Testis (tissue), 5 donors: ENCODE measurements at places on chromosomes 7 and 10.

GRCh38 chr10:43214071-43214955 is 52.6 kb downstream of the RASGEF1A start:
- no peak for DNase-seq

DNA sequence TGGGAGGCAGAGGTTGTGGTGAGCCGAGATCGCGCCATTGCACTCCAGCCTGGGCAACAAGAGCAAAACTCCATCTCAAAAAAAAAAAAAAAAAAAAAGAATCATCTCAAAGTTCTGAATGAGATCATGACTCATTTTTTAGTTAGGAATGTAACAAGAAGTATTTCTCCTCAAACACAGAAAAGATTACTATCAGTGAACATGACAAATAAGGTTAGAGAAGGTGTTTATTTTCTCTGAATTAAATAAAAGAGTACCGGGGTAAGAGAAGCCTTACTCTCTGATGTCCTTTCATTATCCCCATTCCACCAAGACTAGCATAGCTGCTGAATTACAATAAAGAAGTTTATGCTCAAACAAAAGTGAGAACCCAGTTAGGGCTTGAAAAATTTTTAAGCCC is 50.1 kb downstream of the IPMK start:
- DNase-seq = no peak

DNA sequence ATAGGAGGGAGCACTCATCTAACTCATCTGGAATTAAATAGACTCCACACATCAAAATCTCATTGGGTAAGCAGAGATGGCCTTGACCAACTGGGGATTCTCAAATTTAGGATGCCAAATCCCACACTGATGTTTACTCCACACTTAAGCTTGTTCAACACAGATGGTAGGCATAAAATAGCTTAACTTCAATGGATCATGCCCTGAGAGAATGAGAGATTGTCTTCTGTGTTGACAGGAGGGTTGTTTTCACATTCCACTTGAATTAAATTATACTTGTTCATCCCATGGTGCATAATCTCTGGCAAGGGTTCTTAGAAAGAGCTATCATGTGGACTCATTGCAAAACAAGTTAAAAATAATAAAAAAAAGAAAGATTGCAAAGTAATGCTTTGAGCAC is 391.4 kb downstream of the PLXDC2 start:
- DNase-seq = no peak

GRCh38 chr7:134741907-134742635 is 37.4 kb upstream of the CALD1 start:
- peak; percentile 18 for DNase-seq

- DNase-seq = no peak
Measured at GRCh38 chr7:24939416-24939815, 40.6 kb downstream of the OSBPL3 start.

DNA sequence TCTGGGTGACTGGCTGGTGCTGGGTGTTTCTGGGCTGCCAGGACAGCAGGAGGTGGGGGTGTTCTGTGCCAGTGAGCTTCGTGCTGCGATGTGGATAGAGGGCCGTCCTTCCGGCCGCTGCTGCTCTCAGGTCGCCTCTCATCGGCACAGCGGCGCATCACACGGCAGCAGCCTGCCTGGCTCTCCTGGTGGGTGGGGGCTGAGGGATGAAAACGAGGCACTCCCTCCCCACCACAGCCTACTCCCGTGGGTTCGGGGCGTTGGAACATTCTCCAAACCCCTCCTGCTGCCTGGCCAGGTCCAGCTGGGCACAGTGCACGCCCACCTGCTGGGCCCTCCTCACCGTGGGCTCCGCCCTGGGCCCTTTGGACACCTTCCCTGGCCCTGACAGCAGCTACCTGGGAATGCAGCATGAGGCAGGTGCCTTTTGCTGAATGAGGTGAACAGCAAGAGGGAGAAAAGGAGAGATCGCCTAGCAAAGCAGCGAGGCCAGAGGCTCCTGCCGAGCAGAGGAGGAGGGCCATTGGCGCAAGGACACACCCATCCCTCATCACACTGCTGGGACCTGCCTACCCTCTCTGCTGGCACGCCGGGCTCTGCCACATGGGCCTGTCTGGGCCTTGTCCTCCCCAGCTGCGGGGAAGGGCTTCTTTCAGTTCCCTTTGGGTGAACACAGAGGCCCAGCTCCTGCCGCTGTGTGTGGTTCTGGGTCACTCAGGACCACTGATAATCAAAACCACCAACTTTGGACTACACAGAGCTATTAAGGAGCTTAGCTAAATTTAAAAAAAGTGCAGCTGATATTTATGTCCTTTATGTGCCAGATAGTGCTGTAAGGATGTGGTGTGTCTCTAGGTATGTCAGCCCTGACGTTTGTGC is 33.4 kb downstream of the INPP5A start:
- no peak for DNase-seq

DNA sequence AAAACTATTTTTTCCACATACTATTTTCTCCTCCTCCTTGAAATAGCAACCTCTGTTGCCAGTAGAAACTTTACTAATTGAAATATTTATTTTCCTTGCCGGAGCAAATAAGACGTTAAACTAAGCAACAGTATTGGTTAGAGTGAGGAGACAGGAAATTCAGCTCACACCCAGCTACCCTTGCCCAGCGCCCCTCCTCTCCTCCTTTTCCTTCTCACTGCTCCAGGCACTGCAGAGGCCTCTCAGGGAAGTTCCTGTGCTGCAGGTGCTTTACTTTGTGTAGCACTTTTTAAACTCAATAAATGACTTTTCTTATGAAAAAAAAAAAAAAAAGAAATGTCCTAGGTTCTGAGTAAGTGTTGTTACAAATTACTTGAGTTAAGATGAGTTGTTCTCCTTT is 134.0 kb downstream of the SEMA3E start:
- no peak for DNase-seq

- DNase-seq = no peak
Measured at GRCh38 chr7:108480311-108480710, 24.1 kb upstream of the NRCAM start.

- no peak for DNase-seq
Measured at GRCh38 chr7:66265566-66265965, 60.4 kb downstream of the TPST1 start.

GRCh38 chr10:71750124-71750841 is 23.0 kb downstream of the VSIR start:
- DNase-seq = no peak

GRCh38 chr7:49371771-49372170 is 401.7 kb upstream of the VWC2 start:
- DNase-seq = no peak

GRCh38 chr10:121205625-121206024 is 354.5 kb downstream of the WDR11 start:
- no peak for DNase-seq

- DNase-seq = peak; percentile 25
Measured at GRCh38 chr10:12389154-12389734, 39.9 kb downstream of the CAMK1D start.

DNA sequence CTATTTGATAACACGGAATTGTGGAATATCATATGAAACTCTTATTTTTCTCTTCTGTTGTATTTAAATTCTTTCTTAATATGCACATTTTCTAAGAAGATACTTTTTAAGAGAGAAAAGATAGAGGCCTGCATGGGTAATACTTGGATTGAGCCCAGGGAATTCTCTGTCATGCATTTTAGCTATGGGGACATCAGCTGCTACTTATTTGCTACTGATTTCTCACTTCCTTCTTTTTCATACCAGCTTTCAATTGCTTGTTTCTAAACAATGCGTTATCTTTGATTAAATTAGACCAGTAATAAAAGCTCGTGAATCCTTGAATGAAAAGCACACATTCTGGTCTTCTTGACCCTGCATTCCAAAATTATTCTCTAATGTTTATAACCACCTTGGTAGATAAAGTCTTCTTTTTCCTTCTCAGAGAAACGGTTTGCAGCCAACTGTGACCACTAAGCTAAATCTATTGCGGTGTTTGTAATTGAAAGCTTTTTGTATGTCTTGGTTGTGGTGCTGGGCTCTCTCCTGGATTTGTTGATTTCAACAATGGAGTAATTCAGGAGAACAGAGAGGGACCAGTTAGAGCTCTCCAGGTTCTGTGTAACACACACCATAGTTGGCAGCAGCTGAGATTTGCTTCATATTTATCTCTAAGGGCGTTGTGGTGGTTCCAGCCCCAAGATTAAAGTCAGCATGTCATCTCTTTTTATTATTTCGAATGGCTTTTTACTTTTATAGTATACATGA is 139.3 kb downstream of the PPP1R9A start:
- peak; percentile 38 for DNase-seq

DNA sequence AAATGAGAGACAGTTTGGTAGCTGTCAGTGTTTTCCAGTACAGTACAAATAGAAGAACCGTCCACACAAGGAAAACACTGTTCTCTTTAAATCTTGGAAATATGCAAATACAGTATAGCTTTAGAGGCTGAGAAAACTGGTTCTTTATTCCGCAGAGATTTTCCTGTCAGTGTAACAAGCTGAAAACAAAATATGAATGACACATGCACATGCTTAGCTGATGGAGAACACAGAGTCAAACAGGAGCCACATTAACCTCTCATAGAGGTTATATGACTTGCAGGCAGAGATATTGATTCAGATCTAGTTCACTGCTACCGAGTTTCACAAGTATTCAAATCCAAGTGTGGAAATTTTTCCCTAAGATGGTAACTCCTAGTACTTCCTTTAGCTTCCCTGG is 135.2 kb upstream of the C1QL3 start:
- DNase-seq = no peak
